ENCODE measurements at places on chromosomes 12 and 14.

- DNase-seq = no peak
Measured at GRCh38 chr14:73909681-73910080, 23.0 kb downstream of the ZNF410 start.

DNA sequence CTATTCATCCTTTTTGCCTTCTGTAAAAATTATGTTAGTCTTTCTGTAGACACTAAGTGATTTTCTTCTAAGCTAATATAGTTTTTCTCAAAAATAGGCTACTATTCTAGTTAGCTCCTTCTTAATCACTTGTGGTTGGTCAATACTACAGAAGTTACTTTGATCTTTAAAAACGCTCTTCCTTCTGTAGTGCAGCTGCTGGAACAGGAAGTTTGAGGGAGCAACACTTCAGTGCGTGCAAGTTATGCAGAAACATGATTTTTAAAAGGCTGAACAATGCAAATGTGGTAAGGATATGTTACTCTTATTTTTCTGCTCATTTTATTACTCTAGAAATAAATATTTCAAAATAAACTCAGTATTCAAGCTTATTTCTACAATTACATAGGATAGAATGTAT is 11.1 kb upstream of the RERGL start:
- DNase-seq = no peak

- no peak for DNase-seq
Measured at GRCh38 chr14:40402957-40403356, 970.7 kb upstream of the FBXO33 start.

DNA sequence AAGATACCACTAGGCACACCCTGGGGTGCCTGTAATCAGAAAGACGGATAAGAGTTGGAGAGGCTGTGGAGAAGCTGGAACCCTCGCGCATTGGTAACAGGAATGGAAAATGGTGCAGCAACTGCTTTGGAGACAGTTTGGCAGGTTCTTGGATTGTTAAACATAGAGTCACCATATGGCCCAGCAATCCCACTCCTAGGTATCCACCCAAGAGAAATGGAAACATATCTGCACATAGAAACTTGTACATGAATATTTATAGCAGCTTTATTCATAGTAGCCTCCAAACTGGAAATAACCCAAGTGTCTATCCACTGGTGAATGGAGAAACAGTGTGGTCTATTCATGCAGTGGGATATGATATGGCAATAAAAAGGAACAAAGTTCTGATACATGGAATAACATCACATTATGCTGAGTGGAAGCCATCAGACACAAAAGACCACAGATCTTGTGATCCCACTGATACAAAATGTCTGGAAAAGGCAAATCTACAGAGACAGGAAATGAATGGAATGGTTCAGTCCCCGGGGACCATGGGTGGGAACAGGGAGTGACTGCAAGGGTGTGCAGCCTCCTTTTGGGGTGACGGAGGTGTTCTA is 45.4 kb downstream of the JAG2 start:
- no peak for DNase-seq

DNA sequence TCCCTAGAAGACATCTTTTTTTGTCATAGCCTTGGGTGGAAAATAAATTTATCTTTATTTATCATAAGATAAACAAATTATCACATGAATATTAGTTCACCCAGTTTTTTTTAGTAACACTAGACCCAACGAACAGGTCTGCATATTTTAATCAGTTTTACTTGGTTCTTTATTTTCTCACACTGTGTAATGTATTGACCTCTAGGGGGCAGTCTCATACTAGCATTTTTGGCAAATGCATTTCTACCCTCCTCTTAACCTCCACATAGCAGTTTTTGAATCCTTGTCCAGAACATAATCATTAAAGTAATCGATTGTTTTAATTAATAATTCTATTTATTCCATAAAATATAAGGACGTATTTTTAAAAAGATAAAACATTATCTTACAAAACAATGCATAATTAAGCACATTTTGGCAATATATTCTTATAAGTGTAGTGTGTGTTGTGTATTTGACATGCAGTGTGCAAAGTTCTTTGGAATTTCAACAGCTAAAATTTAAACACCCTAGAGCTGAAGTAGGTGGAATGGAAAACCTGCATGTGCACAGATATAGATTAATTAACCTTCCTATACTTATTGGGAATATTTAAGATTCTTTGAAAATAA is 31.6 kb upstream of the PTPRQ start:
- DNase-seq = peak; percentile 40

DNA sequence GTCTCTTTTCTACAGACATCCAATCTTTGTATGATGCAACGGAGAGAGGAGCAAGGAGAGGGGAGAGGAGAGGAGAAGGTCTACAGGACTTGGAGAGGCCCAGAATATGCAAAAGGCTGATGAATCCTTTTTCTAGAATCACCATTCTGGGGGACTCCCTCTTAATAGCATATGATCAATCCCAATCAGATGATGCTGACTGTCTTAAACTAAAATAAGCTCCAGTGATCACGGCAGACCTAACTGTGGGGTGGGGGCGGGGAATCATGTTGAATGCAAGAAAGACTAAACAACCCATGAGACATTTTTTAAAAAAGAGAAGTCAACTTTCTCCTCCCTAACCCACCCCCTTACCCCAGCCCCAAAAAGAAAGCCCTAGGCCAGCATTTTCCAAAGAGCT is 33.4 kb downstream of the BTBD7 start:
- no peak for DNase-seq

DNA sequence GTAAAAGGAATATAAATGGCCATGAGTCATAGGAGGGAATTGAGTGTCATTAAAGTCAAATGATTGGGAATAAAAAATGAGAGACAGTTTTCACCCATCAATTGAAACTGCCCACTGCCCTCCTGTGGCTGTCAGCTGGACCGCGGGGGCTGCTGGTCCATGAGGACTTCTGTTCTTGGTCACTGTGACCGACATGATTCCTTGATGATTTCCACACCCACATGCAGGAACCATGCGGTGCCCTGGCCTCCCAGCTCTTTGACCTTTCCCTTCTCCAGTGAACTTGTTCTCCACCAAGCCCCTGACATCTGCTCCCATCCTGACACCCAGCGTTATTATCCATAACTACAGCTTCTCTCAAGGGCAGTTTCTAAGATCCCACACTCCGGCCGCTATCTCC is 48.4 kb downstream of the C12orf75 start:
- DNase-seq = no peak

DNA sequence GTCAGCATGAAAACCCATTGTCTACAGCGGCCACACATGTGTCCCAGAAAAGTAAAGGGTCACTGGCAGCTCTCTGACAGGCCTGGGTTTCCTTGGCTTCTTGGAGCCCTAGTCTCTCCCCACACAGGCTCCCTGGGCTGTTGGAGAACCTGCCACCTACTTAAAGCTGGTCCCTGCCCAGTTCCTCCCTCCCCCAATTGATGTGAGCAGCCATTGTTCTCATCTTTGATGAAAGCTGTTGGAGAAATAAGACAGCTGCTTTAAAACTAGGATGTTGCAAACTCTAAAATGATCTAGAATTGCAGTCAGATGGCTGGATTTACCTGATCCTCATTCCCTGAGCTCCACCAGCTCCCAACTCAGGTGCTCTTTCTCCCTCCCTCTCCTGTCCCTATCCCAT is 4.8 kb upstream of the PLEKHH1 start:
- no peak for DNase-seq

DNA sequence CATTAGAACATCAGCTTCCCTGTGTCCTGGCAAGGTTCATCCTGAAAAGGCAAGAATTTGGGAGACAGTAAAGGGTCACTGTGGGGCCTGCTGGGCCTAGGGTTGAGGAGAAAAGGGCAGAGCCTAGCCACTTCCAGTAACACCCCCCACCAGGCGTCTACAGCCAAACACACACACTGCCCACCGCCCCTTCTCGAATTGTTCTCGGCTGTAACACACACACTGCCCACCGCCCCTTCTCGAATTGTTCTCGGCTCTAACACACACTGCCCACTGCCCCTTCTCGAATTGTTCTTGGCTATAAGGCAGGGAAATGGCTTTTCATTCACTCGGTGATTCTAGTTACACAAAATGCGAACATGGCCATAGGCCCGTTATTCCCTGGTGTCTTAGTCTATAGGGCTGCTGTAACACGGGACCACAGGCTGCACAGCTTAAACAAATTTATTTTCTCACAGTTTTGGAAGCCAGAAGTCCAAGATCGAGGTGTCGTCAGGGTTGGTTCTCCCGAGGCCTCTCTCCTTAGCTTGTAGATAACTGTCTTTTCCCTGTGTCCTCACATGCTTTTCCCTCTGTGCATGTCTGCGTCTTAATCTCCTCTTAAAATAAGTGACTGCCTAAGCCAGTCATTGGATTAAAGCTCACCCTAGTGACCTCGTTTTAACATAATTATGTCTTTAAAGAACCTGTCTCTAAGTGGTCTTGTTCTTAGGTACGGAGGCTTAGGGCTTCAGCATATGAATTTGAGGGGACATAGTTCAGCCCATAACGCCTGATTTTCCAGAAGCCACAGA is 171.0 kb downstream of the ADGRD1 start:
- no peak for DNase-seq

DNA sequence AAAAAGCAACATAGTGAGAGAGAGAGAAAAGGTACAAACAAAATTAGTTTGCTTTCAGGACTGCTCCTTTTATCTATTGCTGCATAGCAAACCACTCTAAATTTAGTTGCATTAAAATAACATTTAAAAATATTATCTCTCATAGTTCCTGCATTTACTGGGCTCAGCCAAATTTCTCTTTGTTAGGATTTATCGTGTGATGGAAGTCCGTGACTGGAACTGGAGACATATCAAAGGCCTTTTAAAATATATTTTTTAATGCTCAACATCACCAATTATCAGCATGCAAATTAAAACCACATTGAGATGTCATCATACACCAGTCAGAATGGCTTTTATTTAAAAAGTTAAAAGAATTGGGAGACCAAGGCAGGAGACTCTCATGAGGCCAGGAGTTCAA is 107.6 kb upstream of the SYT1 start:
- no peak for DNase-seq

DNA sequence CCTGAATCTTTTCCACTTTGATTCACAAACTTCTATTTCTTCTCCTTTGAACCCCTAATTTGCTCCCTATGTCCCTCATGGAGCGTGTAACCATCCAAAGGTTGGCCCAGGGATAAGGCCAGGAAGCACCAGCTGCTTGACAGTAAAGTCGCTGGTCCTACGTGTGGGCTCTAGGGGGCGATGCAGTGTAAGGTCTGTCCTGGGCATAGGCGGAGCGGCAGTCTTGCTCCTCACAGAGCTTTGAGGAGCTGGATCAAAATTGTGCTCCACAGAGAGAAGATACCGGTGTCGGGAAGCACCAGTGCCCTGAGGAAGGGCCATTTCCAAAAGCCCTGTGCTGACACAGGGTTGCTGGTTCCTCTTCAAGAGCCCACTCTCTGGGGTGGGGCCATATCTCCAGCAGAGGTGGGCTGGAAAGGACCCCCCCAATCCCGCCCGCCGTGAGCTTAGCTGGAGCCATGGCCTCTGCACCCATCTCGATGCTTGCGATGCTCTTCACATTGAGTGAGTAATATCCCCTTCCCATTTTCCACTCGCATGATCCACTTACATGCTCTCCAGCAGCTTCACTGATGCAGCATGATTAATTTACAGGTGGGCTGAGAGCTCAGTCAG is 49.9 kb upstream of the OR4E1 start:
- no peak for DNase-seq

DNA sequence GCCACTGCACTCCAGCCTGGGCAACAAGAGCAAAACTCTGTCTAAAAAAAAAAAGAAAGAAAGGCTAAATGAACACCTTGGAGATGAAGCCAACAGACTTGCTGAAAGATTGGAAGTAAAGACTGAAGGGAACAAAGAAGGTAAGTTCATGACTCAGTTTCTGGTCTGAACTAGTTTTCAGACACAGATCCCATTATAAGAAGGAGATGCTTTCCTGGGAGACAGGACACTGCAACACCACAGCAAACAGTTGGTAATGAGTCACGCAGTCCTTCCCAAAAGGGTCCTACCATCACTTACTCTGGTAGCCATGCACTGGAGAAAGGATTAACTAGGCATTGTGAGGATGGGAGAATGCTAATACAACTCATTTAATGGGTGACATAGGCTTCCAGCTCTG is 97.2 kb downstream of the SSPN start:
- DNase-seq = no peak

GRCh38 chr12:30000401-30000800 is 216.7 kb upstream of the TMTC1 start:
- no peak for DNase-seq
